ENCODE measurements at places on chromosomes 7 and 10.

DNA sequence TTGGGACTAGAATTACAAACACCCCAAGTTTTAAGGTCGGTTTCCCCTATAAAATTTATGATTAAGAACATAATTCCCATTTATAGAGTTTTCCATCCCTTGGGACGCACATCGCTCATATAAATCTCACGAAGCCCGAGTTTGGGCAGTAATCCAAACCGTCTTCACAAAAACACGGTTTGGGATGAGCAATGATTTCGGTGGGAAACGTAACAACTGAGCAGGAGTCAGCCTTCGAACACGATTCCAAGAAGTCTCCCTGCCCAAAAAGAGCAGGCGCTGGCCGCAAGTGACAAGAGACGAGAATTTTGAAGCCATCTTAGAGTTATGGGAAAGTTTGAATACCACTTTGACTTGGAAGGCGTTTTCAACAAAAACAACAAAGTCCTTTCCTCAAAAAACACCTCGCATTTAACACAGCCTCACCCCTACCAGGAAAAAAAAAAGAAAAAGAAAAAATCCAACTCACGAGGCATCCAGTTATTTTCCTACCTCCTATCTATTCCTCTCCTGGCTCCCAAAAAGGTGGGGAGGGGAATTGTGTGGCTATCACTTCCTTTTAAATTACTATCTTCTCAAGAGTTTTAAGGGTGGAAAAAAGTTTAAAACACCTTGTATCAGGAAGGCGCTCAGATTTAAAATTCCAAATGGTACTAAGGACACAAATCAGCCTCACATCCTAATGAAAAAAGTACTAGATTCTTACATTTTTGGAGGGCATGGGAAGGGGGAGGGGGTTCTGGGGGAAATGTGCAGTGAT is 1.6 kb downstream of the SEPHS1 start:
- DNase-seq, result no peak

- no peak for DNase-seq
These were observed 228.8 kb upstream of the AGK start for GRCh38 chr7:141322383-141322782.

DNA sequence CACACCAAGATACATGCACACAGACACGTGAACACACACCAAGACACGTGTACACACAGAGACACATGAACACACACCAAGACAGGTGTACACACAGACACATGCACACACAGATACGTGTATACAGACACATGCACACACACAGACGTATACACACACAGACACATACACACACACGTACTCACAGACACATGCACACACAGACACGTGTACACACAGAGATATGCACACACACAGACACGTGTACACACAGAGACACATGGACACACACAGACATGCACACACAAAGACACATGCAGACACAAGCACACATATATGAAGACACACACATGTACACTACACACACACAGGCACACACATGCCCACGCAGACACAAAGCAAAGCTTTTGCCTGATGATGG is 134.6 kb downstream of the TCERG1L start:
- no peak for DNase-seq

GRCh38 chr10:83522881-83523386 is 616.4 kb upstream of the GHITM start:
- no peak for DNase-seq

GRCh38 chr7:28088032-28088431 is 92.6 kb downstream of the JAZF1 start:
- DNase-seq, result no peak

DNA sequence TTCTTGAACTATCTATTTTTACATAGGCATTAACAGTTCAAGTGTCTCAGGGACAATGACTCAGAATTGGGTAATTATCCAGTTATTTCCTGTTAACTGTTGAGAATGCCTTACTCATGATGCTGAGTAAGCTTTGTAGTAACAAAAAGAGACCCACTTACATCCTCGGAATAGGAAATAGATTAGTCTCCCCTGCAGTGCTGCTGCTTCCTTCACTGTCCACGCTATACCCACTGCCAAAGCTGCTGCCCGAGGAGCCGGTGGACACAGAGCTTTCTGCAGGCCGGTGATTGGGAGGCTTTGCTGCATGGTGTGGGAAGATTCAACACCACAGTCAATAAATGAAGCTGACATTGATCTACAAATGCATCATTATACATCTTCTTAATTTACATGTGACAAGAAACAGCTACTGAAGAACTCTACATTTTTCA is 357.1 kb downstream of the PCLO start:
- DNase-seq, result no peak

DNA sequence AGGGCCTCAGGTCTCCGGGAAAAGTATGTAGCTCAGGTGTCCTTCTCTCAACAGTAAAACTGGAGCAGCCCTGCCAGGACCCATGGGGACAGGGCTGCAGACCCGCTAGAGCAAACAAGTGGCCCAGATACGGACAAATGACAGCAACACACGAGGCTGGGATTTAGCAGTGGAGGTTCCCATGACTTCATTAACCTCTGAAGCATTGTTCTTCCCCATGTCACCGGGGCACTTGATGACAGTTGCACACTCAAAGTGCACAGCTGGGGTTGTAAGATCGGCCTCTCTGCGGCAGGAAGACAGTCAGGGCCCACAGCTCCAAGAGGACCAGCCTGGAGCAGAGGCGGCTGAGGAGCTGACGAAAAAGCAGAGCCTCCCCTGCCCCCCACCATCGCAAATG is 12.5 kb upstream of the PODXL start:
- no peak for DNase-seq

DNA sequence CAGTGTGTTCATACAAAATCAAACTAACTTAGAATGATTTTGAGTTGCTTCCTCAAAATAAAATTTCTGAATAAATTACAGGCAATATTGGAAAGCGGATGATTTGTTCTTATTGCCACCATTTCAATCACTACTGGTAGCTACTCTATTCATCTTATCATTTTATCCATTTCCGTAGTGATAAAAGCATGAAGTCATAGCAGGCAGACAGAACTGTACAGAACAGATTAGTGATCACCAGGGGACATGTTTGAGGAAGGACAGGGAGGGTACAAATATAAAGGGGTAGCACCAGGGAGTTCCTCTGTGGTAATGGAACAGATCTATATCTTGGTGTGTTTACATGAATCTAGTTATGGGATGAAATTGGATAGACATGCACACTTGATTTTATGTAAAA is 138.5 kb downstream of the WNT2 start:
- no peak for DNase-seq

GRCh38 chr7:44447874-44448425 is 42.5 kb downstream of the NUDCD3 start:
- DNase-seq, result no peak

- DNase-seq, result no peak
These were observed 15.0 kb upstream of the ZNF862 start for GRCh38 chr7:149823191-149823630.

GRCh38 chr7:65796205-65796604 is 76.7 kb upstream of the VKORC1L1 start:
- no peak for DNase-seq

DNA sequence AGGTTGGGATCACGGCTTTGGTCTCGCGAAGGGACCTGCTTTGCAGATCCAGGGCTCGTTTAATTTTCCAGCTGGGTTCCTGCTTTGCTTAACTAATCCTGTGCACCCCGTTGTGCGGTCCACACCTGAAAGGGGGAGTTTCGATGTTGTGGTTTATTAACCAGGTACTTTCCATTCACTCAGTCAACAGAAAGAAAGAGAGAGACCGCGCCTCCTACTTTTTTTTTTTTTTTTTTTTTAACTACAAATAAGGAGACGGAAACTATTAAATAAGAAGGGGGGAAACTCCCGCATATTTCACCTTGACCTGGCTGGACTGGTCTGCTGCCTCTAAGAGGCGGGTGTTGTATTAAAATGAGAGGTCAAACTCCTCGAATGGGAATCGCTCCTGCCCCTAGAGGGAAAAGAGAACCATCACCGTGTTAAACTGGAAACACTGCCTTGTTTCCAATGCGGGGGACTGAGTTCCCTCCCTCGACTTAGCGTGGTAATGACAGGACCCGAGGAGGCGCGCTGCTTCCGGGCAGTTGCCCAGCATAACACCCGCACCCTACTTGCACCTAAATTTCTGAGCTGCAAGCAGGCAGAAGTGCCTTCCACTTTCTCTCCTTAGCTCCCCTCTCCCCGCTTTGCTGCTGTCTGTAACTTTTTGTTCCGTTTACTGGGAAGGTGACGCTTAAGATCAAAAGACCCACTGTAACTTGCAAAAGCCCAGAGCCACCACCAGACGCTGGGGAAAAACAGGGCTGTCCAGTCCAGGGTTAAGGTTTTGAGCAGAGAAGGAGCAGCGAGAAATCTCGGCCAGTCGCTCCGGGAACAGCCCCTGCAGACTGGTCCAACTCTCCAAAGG is 1.1 kb upstream of the ITGB8 start:
- no peak for DNase-seq

GRCh38 chr7:121002048-121002756 is 13.7 kb downstream of the CPED1 start:
- DNase-seq, result no peak

GRCh38 chr7:87038993-87039690 is 20.3 kb downstream of the ELAPOR2 start:
- DNase-seq, result no peak

DNA sequence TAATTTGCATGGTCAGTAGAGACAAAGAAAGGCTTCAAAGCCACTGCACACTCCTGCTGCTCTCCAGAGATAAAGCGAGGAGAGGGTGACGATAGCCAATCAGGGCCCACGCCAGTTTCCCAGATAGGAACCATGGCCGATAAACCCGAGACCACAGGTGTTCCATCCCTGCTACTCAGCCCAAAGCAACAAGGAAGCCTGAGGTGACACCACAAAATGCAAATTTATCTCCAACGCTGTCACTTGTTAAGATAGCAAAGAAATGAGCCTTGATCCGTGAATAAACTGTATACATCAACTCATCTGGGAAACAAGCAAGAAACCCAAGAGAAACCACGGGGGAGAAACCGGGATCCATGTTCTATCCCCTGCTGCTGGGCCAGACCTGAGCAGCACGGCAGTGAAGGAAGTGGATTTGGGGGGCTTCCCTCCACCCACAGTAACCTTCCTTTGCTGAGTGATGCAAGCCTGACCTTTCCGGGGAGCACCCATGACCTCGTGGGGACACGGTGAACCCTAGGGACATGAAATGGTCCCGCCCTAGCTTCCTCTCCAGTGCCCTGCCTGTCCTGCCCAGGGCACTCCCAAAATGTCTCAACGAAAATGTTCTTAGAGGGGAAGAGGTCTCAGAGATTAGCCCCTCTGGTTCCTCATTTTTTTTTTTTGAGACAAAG is 164.6 kb downstream of the PTPRN2 start:
- no peak for DNase-seq

DNA sequence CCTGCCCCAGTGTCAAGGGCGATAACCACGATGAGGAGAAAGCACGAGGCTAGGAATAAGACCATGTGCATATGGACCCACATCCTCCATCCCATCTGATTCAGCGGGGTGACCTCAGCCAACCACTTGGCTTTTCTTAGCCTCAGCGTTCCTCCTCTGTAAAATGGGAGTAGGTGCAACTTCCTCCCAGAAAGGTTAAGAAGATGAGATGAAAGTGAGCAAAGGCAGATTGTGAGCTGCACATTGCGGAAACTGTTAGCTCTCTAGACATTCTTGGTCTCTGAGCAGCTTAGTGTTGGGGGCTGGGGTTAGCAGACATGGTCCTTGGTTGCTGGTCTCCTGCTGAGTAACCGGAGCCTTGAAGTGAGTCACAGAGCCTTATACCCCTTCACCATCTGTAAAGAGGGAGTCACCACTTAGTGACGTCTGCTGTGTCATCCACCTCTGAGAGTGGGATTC is 497.3 kb upstream of the GALNT17 start:
- DNase-seq, result no peak

DNA sequence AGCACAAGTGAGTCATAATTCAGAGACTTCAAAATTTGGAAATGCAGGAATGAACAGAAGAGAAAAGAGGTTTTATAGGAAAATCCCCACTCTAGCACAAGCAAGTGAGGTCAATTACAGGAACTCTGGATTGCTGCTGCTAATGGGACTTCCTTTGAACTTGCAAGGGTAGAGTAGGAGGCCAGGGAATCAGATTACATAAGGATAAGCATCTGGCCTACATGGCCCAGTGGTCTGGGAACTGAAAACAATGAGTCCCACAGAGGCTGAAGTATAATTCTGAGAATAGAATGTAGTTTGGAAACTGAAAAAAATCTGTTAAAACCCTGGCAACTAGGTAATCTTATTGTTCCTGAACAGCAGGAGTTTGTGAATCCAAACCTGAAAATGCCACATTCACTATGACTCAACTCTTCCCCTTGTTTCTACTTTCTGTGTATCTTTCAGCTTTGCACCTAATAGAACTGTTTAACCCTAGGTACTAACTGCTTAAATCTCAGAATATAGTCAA is 66.5 kb downstream of the CTNNA3 start:
- DNase-seq, result no peak

DNA sequence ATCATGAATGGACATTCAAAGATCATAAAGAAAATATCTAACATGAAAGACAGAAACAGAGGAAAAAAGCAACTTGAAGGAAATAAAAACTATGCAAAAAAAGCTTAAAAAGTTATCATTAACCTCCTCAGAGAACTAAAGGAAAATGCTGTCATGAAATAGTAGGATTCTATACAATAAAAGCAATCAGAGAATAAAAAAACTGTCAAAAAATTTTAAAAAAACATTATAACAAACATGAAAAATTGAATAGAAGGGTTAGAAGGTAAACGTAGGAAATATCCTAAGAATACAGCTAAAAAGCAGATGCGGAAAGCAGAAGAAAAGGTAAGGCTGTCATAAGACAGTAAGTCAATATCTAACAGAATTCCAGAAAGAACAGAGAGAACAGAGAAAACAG is 44.8 kb downstream of the SGMS1 start:
- DNase-seq, result no peak

GRCh38 chr10:17196573-17196972 is 4.9 kb downstream of the TRDMT1 start:
- no peak for DNase-seq

- DNase-seq, result no peak
These were observed 24.0 kb downstream of the COL26A1 start for GRCh38 chr7:101386558-101387231.

DNA sequence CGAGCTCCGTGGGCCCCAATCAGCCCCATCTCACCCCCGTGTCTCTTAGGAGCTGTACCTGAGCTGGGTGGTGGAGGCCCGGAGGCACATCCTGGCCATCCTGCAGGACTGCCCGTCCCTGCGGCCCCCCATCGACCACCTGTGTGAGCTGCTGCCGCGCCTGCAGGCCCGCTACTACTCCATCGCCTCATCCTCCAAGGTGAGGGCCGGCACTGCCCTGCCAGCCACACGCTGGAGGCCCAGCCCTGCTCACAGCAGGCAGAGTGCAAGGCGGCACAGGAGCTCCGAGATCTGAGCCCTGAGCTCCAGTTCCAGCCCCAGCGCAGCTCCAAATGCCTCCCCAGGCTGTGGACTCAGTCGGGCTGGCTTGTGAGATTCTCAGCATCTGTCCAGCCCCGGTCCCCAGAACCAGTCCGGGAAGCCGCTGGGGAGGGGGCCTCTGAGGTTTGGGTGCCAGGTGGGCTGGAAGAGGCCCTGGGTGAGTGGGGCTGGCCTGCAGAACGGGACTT is 9.3 kb downstream of the TMEM120A start:
- no peak for DNase-seq

Data from CD4-positive, alpha-beta T cell treated with Interleukin-4 for 4 hours (primary cell).